Central memory CD8-positive, alpha-beta T cell (primary cell): ENCODE measurements at places on chromosomes 4 and X.

GRCh38 chr4:37662861-37663390 is 23.2 kb downstream of the RELL1 start:
- no peak for DNase-seq

DNA sequence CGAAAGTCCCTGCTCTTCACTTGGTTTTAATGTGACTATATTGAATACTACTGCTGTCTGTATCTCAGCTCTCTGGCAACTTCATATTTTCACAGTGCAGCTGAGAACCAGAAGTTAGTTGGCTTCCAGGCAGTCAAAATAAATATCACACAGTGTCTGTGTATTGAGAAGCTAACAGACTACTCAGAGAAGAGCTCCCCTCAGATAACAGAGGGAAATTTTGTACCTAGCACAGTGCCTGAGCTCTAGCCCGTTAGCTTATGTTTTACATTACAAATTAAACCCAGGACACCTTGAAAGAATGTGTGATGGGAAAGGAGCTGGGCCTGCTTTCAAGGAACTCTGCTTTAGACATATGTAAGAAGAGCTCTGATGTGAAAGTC is 22.7 kb downstream of the JADE1 start:
- no peak for DNase-seq

DNA sequence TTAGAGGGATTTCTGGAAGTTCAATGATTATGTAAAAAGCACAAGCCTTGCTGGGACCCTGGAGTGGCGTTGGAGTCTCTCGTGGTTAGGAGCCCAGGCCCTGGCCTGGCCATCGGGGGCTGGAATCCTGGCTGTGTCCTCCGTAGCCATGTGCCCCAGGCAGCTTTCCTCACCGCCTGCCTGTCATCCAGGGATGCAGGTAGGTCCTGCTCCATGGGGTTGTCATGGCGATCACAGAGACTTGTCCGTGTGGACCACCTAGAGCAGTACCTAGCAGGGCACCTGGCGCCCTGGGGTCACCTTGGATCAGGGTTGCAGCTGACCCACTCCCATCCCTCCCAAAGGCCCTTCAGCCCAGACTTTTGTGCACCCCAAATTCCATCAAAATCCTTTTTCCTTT is 30.2 kb upstream of the WFS1 start:
- DNase-seq, result no peak

DNA sequence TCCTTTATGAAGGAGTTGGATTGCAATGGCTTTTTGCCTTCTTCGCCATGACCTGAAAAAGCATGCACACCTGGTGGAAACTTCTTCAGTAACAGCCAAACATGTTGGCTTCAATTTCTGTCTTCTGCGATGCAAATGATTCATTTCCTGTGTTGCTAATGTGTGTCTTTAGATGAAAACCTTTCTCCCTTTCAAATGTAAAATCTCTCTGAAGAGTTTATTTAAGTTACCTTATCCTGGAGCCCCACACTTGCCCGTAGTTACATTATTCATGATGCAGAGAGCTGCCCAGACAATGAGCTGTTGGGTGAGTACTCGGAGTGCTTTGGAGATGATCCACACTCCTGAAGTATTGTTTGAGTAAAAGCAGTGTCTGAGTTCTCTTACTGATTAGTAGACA is 1100.9 kb downstream of the RPA4 start:
- DNase-seq, result no peak

DNA sequence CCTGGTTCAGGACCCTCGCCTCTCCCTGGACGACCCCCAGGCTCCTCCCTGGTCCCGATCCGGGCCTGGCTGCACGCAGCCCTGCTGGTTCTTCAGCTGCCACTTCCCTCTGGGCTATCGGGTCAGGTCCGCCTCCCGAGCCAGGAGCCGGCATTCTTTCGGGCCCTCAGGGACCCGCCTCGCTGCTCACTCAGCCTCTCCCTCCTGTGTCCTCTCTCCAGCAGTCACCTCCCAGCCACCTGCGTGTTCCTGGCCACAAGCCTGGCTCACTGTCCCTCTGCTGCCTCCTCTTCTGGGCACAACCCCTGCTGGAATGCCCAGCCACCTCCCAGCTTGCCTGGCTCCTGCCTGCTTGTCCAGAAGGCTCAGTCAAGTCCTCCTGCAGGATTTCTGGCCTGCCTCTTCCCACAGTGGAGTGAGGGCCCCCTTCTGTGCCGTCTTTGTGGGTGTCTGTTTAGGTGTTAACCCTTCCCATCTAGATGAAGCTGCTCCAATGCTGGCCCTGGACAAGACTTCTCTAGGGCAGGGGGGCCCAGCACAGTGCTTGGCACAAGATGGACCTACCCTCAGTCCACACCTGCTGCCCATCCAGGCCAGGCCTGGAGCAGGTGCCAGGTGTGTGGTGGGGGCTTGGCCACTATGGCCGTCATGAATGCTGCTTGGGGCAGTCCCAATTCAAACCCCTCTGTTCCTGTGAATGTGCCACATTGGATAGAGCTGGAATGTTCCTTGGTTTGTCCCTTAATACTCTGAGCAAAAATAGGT is 2.2 kb downstream of the WFS1 start:
- DNase-seq, result no peak

DNA sequence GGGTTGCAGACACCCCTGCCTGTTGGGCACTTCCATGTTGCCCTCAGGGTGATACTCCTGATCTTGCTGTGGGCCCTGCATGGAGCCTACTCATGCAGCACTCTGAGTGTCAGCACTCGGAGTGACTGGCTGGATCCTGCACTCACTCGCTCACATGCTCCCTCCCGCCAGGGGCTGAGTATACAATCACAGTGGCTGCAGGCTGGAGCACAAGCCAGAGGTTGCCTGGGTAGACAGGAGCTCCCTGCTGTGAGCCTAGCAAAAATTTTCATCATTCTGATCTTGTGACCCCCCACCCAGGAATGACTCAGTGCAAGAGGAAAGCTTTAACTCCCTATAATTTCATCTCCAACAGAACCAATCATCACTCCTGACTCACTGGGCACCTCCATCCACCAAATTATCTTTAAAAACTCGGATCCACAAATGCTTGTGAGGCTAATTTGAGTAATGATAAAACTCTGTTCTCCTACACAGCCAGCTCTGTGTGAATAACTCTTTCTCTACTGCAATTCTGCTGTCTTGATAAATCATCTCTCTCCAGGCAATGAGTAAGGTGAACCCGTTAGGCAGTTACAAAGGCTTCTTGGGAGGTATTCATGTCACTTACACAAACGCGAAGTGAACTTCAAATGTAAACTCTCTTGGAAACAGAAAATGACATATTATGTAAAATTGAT is 1180.8 kb upstream of the PABPC4L start:
- DNase-seq, result no peak
